ENCODE measurements at places on chromosomes 6 and 20.

DNA sequence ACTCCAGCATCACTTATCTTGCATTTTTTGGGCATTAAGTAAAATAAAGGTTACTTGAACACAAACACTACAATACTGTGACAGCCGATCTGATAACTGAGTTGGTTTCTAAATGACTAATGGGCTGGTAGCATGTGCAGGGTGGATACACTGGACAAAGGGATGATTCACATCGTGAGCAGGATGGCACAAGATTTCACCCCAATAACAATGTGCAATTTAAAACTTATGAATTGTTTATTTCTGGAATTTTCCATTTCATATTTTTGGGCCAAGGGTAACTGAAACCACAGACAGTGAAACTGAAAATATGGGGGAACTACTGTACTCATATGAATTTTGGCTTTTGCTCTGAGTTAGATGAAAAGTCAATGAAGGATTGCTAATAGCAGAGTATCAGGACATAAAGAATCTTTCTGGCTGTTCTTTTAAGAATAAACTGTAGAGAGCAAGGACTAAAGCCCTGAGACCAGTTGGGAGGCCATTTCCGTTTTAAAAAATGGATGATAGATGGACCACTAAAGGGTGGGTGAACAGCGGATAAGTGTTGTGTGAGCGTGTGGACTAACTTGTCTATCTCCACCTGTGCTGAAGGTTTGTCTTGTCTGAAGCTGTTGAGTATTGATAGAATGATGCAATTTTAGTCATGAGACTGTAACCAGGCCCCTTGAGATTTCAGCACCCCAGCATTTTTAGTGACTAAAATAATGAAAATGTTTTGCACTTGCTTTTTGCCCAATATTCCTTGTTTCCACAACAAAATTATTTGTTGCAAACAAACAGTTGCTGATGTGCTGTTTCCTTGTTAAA is 8.2 kb downstream of the SPINT3 start:
- no peaks in the 10 kb centered on the region for H3K36me3 ChIP-seq
- H3K4me3 ChIP-seq: peak overlapping the region; percentile 7
- H3K27me3 ChIP-seq: no peaks in the 10 kb centered on the region
- peaks cover 45% of the 10 kb centered on the region for H3K4me1 ChIP-seq
- peak overlapping the region; percentile 95 for H3K27ac ChIP-seq
- no peak for DNase-seq

DNA sequence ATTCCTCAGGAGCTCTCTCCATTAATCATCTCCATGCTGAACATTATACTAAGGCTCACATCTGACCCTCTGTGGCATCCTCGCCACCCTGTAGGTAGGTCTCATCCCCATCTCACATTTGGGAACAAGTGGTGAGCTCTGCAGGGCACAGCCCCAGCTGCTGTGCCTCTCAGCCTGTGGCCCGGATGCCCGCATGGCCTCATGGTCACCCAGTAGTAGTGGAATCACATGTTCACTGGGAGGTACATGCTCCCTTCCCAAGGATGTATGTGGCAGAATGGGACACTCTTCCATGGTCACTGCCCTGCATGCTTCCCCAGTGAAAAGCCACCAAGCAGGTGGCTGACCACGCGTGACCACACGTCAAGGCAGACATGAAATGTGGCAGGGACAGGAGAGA is 26.3 kb upstream of the APMAP start:
- no peak overlapping the region for H3K27ac ChIP-seq
- DNase-seq: no peak

- H3K27me3 ChIP-seq: no peaks in the 10 kb centered on the region
- no peak overlapping the region for H3K4me3 ChIP-seq
- H3K27ac ChIP-seq: 0 out of 2 replicates have a peak overlapping the region, but pooled peaks have one; percentile 30
Measured at GRCh38 chr20:47727170-47727880, 58.0 kb downstream of the SULF2 start.

- no peak for DNase-seq
- H3K36me3 ChIP-seq: no peaks in the 10 kb centered on the region
- H3K4me1 ChIP-seq: peaks cover 57% of the 10 kb centered on the region
- no peaks in the 10 kb centered on the region for H3K27me3 ChIP-seq
- H3K4me3 ChIP-seq: no peak overlapping the region
Measured at GRCh38 chr20:53792946-53793536, 199.4 kb upstream of the ZNF217 start.

GRCh38 chr6:16634855-16635254 is 126.4 kb downstream of the ATXN1 start:
- peaks cover 34% of the 10 kb centered on the region for H3K4me1 ChIP-seq
- H3K36me3 ChIP-seq: no peaks in the 10 kb centered on the region
- no peaks in the 10 kb centered on the region for H3K27me3 ChIP-seq
- H3K27ac ChIP-seq: no peak overlapping the region
- no peak overlapping the region for H3K4me3 ChIP-seq

GRCh38 chr6:21186479-21187055 is 407.0 kb upstream of the SOX4 start:
- DNase-seq: no peak
- H3K27me3 ChIP-seq: no peaks in the 10 kb centered on the region
- H3K36me3 ChIP-seq: no peaks in the 10 kb centered on the region
- no peak overlapping the region for H3K4me3 ChIP-seq
- H3K4me1 ChIP-seq: no peaks in the 10 kb centered on the region

DNA sequence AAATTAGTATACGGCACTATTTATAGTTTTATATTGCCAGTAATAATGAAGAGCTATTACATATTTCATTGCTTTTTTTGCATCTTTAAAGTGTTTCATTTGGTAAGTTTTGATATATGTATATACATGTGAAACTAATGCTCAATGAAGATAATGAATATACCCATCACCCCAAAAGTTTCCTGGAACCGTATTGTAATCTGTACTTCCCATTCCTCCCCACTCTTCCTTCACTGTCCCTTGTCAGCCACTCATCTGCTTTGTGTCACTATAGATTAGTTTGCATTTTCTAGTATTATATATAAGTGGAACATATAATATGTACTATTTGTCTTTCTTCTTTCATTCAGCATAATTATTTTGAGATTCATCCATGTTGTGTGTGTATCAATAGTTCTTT is 10.3 kb upstream of the TBC1D32 start:
- no peak overlapping the region for H3K27ac ChIP-seq
- H3K36me3 ChIP-seq: no peaks in the 10 kb centered on the region
- no peak overlapping the region for H3K4me3 ChIP-seq
- DNase-seq: no peak
- no peaks in the 10 kb centered on the region for H3K4me1 ChIP-seq
- no peaks in the 10 kb centered on the region for H3K27me3 ChIP-seq

DNA sequence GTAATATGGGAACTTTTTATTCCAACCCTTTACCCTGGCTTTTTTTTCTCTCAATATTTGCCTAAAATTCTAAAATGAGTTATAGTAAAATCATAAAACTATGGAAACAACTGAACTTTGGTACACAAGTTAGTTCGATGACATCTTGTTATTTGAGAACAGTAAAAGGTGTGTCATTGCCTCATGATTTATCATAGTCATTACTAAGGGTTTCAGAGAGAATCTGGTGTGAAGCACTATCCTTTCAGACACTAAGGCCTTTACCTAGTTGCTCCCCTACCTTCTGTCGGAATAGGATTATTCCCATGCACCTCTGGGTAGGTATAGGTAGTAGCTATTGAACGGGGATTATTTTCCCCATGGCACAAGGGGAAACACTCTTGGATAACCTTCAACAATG is 11.4 kb downstream of the TAF11 start:
- no peaks in the 10 kb centered on the region for H3K27me3 ChIP-seq
- H3K36me3 ChIP-seq: peaks cover 22% of the 10 kb centered on the region
- H3K27ac ChIP-seq: peak overlapping the region; percentile 12
- H3K4me3 ChIP-seq: no peak overlapping the region
- H3K4me1 ChIP-seq: no peaks in the 10 kb centered on the region
- DNase-seq: no peak

DNA sequence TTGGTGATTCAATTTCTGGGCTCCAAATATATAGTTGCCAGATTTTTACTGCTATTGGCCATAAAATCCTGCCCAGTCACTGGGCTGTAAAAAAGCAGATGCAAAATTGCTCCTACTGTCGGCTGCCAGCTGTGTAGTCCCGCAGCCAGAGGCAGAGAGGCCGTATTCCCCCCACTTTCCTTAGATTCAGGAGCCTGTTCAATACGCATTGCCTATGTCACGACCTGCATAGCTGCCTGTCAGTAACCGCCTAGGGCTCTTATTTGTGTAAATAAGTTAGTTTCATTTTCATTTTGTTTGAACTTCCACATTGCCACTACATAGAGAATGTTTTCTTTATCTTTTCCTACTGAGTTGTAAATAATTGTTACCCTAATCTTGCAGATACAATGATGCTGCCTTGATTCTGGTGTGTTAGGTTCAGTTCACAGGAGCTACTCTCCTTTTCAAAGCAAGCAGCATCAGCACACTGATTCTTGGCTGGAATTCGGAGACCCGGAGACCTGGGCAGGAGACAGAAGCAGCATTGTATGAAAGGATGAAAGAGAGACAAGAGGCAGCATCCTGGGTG is 46.0 kb upstream of the UST start:
- no peak for DNase-seq
- no peak overlapping the region for H3K27ac ChIP-seq
- no peaks in the 10 kb centered on the region for H3K36me3 ChIP-seq
- H3K27me3 ChIP-seq: no peaks in the 10 kb centered on the region
- no peaks in the 10 kb centered on the region for H3K4me1 ChIP-seq

DNA sequence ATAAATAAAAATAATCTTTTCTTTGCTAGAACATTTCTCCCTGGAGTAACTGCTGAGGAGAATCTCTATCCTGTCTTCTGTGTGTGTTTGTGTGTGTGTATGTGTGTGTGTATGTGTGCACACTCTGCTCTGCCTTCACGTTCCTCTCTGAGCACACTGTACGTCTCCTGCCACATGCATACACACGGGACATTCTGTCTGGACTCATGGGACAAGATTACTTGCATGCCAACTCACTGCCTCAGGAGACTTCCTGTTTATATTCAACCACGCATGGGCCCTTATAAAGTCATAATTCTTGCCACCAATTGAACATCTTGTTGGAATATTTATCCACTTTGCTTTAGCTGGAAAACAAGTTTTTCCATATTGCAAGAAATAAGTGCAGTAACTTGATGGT is 930.6 kb downstream of the KIF16B start:
- H3K4me1 ChIP-seq: no peaks in the 10 kb centered on the region
- H3K27me3 ChIP-seq: no peaks in the 10 kb centered on the region
- H3K36me3 ChIP-seq: no peaks in the 10 kb centered on the region
- no peak overlapping the region for H3K4me3 ChIP-seq

GRCh38 chr6:34535199-34535598 is 20.9 kb downstream of the SPDEF start:
- no peak overlapping the region for H3K4me3 ChIP-seq
- H3K4me1 ChIP-seq: peaks cover 18% of the 10 kb centered on the region
- H3K27me3 ChIP-seq: no peaks in the 10 kb centered on the region
- H3K27ac ChIP-seq: no peak overlapping the region

DNA sequence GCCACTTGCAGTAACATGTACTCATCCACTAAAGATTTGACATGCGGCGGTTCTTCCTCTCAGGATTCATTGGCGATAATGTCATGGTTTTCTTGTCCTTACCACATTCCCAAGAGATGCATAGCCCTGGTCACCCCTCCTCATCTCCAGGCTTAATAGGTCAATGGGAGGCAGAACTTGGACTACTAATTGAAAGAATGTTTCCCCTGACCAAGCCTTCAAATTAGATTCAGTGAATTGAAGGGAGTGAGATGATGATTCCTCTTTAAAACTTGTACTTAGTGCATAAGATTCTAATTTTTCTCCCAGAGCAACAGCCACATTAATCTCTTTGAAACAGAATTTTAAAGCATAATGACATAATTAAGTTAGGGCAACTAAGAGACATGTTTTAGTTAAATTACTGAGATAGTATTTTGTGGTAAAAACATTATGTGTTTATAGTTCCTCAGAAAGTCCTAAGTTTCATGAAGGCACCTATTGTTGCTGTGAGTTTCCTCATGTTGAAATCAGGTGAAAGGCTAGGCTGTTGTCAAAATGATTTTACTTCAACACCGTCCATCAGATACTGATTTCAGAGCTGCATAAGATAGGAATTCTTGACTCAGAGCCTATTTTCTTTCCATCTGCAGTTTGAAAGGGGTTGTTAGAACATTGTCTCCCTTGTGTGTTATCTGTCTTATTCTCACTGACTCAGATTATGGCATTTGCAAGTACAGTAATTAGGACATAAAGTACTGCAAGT is 48.5 kb downstream of the STK4 start:
- H3K27ac ChIP-seq: peak overlapping the region; percentile 87
- no peaks in the 10 kb centered on the region for H3K27me3 ChIP-seq
- no peak overlapping the region for H3K4me3 ChIP-seq
- DNase-seq: peak; percentile 82

DNA sequence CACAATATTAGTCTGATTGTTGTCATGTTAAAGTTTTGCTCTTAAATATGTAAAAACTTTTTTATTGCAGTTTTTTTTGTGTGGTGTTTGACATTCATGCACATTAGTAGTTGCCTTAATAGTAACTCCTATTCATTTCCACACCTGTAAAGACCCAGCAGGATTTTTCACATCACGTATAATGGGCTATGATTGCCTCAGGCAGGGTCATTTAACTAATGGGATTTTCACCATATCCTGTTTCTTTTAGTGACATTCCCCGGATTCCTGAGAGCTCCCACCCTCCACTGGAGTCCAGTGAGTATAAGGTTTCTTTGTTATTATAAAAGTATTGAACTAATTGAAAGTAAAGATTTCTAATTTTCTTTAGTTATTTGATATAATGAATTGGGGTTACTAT is 359.2 kb downstream of the RIMS1 start:
- no peak overlapping the region for H3K27ac ChIP-seq
- no peak for DNase-seq
- no peaks in the 10 kb centered on the region for H3K4me1 ChIP-seq
- H3K4me3 ChIP-seq: no peak overlapping the region

GRCh38 chr6:158037771-158038170 is 56.1 kb downstream of the SYNJ2 start:
- H3K36me3 ChIP-seq: peaks cover 14% of the 10 kb centered on the region
- DNase-seq: no peak
- H3K4me1 ChIP-seq: peaks cover 57% of the 10 kb centered on the region

- peak; percentile 57 for DNase-seq
- no peaks in the 10 kb centered on the region for H3K36me3 ChIP-seq
- no peaks in the 10 kb centered on the region for H3K27me3 ChIP-seq
- H3K4me1 ChIP-seq: peaks cover 17% of the 10 kb centered on the region
- H3K4me3 ChIP-seq: no peak overlapping the region
Measured at GRCh38 chr6:44234101-44235025, 11.0 kb downstream of the SLC29A1 start.

GRCh38 chr6:37244430-37245310 is 12.9 kb upstream of the TBC1D22B start:
- peaks cover 40% of the 10 kb centered on the region for H3K4me1 ChIP-seq
- H3K27me3 ChIP-seq: no peaks in the 10 kb centered on the region
- H3K4me3 ChIP-seq: no peak overlapping the region
- no peak overlapping the region for H3K27ac ChIP-seq

GRCh38 chr6:10520468-10520867 is 683 bp upstream of the GCNT2 start:
- H3K4me1 ChIP-seq: peaks cover 42% of the 10 kb centered on the region
- DNase-seq: no peak
- H3K4me3 ChIP-seq: peak overlapping the region; percentile 46
- peak overlapping the region; percentile 99 for H3K27ac ChIP-seq
- no peaks in the 10 kb centered on the region for H3K27me3 ChIP-seq

Measured in PC-9 (cell line).